ENCODE measurements at places on chromosomes 5 and 9.

DNA sequence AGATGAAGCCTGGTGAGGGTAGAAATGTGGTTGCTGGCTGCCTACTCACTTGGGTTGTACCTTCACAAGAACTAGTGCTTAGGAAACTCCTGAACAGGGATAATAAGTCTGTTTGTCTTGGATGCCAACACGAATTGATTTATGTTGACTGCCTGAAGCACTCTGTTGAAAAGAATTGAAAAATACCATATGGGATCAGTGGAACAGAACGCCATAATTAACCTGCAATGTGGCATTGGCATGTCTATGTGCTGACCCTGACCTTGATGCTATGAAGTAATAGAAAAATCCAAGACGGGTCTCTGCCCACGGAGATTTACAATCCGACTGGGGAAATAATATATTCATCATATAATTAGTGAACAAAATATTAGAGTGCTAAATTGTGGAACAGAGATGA is 10.5 kb downstream of the LIX1 start:
- DNase-seq: no peak

DNA sequence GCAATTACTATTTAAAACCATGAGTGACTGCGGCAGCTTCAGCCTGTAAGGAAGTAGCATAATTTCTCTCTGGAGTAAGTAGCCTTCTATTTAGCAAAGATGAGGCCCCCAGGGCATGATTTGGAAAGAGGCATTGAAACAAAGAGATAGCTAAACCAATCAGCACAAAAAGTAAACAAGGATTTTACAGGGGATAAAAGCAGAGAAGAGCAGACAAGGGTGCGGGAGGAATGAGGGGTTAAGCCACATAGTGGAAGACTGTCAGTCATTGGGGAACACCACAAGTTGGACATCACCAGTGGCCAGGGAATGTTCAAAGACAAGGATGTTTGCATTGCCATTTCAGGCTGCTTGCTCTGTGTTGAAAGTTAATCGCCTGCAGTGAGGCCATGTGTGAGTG is 24.0 kb upstream of the C5orf63 start:
- DNase-seq: no peak

- DNase-seq: peak; percentile 75
Measured at GRCh38 chr9:95756986-95757385, 118.5 kb upstream of the ERCC6L2 start.

DNA sequence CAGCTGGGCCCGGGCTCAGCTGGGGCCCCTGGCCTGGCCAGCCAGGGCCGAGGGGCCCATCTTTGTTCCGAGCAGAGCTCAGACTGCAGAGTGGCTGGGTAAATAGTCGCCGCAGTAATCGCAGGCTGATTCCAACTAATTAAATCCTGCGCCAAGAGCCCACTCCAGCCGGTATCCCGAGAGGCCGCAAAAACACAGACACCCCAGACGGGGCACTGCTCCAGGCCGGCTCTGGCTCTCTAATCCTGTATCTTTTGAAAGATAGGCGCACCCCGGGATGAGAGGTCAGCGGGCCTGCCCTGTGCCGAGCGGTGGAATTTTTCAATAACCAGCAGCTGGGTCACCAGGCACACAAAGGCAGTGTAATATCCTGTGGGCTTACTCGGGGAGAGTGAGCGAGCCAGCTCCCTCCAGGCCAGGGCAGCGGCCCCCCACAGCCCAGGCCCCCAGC is 57.7 kb downstream of the LMX1B start:
- no peak for DNase-seq
